ENCODE measurements at places on chromosomes 7 and 10.

GRCh38 chr7:155660059-155660757 lies 15.7 kb downstream of the RBM33 start:
- DNase-seq, result no peak

DNA sequence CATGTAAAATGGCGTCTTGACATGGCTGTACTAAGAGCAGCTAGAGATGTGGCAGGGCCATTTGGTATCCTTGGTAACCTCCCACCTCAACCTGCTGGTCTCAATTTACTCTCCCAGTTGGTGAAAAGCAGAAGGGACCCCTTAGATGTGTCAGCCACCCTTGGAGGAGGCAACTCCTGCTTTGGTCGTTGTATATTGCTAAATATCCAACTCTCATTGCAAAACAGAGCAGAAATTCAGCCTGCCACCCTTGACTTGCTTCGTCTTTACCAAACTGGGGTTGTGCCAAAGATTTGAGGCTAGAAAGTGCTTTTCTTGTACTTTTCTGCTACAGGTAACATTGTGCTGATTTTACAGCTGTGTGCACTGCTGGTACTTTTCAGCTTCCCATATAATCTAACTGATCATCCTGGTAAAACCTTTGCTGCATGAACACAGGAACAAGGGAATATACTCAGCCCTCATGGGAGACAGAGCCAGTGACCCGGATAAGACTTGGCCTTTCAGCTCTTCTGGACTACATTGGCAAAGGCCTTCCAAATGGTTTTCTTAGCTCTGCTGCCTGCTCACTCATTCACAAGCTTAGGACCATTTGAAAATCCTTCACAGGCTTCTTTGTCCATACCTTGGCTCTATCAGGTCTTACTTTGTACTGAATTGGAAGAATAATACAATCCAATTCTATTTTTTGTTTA lies 2.2 kb upstream of the VSTM4 start:
- no peak for DNase-seq

GRCh38 chr10:47195274-47195885 lies 104.6 kb upstream of the GDF10 start:
- no peak for DNase-seq

DNA sequence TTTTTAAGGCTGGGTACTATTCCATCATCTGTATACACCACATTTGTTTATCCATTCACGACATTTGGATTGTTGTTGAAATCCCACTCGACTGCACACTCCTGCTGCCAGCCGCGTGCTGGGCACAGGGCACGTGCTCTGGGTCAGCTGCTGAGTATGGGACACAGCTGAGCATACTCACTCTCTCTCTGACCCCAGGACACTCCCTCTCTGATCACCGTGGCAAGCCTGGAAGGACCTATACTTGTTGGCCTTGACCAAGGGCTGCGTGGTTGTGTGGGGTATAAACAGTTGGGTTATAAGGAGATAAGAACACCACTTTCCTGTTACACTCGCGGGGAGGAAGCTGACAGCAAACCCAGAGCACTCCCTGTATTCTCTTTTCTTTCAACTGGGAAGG lies 153.0 kb upstream of the RHEB start:
- no peak for DNase-seq

DNA sequence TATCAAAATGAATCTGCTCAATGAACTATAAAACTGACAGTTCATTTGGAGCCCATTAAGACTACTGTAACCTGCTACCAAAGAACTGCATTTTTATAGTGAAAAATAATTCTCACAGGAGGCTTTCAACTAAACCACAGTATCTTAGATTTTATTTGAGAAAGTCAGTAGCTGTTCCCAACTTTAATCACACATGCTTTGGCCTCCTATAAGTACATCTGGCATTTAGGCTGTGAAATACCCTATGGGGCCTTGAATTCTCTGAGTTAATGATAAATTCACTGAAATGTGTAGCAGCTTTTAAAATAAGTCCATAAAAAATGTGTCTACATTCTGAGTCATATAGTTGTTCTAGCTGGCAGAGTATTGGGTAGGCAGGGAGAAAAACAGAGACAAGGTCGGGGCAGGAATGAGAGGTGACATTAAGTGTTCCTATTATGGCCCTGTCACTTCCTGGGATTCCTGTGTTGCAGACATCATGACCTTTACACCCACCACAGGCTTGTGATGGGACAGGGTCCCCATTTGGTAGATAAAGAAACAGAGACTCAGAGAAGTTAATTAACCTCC lies 588.8 kb downstream of the REEP3 start:
- DNase-seq, result no peak

- DNase-seq, result no peak
Measured at GRCh38 chr7:1934756-1935155, 264.7 kb downstream of the ELFN1 start.

DNA sequence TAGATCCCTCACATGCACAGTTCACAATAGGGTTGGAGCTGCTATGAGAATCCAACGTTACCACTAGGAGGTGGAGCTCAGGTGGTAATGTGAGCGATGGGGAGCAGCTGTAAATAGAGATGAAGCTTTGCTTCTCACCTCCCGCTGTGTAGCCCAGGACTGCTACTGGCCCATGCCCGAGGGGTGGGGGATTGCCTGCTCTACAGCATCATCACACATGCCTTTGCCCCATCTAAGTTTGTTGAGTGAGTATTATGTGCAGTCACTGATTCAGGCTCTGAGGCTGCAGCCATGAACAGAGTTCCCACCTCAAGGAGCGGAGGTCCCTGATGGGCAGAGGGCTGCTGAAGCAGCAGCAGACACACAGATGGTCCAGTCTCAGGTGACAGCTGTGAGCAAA lies 94.1 kb downstream of the CHST15 start:
- DNase-seq, result no peak

GRCh38 chr7:20474249-20474648 lies 141.2 kb upstream of the ABCB5 start:
- DNase-seq, result no peak

DNA sequence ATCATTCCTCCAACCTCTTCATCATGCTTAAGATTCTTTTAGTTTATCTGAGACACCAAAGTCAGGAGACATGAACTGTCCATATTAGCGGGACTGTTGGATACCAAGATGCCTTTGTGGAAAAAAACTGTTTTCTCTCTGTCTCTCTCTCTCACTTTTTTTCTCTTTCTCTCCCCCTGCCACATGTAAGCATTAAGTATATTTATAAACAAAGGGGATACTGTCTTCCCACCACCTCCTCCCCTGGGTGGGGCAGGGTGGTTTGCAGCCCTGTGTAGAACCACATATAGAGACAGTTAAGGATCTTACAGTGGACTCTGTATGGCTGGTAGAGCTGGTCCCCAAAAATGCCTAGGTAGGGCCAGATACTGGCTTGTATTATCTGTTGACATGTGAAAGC lies 101.3 kb downstream of the GLI3 start:
- DNase-seq, result no peak

DNA sequence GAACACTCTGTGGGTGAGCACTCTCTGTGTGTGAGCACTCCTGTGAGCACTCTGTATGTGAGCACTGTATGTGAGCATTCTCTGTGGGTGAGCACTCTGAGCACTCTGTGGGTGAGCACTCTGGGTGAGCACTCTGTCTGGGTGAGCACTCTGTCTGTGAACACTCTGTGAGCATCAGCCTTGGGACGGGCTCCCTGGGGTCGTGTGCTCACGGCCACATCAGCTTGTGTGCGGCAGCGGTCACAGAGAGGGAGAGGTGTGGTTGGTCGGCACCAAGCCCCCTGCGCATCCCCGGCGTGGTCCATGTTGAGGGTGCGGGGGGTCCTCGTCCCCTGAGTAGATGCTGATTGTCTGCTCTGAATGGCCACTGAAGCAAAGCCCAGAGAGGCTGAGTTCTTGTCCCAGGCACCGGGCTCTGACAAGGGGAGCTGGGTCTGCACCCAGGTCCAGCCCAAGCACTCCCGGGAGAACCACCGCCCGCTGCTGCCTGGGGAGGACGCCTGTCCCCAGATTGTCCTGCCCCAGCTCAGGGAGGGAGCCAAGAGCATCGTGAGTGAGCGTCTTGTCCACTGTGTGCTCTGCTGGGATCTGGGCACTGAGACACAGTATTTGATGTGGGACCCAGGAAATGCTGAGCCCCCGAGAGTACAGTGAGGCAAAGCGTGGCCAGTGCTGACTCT lies 143.7 kb downstream of the DNAJB6 start:
- no peak for DNase-seq

DNA sequence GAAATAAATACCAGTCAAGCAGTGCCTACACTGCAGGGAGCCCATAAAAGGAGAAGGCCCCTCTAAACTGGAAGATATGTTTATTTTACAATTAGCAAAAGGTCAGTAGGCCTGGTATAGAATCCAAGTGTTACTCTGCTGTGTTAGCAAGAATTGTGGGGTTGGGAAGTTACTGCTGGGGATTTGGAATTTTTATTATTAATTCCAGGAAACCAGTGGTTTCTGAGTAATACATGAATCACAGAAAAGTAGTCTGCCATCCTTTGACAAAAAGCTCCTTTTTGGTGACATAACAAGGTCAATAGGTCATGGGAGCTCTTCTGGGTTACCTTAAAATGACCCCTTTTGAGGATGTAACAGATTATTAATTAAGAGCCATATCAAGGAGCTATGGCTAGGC lies 67.4 kb downstream of the ZNF92 start:
- peak; percentile 28 for DNase-seq

- peak; percentile 68 for DNase-seq
Measured at GRCh38 chr7:26686448-26686981, 177.9 kb downstream of the SKAP2 start.

DNA sequence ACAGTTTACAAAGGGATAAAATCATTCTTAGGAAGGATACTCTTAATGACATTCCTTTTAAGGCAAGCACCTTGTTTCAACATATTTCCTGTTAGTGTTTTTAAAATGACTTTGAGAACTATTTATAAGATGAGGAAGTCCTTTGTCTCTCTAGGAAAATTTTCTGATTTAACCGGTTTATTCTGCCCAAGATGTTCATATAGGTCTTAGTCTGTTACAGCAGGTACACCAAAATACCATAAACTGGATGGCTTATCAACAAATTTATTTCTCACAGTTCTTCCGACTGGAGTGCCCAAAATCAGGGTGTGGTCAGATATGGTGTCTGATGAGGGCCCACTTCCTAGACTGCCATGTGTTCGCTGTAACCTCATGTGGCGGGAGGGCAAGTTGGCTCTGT lies 77.9 kb downstream of the GSAP start:
- DNase-seq, result no peak

- no peak for DNase-seq
Measured at GRCh38 chr10:101046332-101047238, 15.2 kb upstream of the KAZALD1 start.

DNA sequence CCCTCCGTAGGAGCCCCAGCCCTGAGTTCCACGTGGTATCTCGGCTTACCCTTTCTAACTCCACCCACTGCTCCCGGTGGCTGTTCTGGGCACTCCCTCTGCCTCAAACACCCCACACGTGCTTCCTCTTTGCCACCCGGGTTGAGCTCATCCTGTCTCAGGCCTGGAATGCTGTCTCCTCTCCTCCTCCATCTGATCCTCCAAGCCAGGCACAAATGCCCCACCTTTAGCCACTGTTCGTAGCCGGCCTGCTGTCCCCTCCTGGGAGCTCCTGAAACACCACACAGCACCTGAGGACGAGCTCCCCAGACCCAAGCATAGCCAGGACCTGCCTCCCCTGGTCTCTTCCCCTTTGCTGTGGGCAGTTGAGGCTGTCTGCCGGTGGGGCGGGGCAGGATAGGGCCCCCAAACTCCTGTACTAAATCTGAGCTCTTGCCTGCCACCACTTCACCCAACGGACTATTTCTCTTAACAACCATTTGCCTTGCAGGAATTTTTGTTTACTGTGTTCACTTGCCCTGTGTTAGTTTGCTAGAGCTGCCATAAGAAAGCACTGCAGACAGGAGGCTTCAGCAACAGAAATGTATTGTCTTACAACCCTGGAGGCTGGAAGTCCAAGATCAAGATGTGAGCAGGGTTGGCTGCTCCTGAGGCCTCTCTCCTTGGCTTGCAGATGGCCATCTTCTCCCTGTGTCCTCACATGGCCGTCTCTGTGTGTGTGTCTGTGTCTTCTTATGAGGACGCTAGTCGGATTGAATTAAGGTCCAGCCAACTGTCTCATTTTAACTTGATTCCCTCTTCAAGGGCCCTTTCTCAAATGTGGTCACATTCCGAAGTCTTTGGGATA lies 58.3 kb upstream of the SHH start:
- no peak for DNase-seq

DNA sequence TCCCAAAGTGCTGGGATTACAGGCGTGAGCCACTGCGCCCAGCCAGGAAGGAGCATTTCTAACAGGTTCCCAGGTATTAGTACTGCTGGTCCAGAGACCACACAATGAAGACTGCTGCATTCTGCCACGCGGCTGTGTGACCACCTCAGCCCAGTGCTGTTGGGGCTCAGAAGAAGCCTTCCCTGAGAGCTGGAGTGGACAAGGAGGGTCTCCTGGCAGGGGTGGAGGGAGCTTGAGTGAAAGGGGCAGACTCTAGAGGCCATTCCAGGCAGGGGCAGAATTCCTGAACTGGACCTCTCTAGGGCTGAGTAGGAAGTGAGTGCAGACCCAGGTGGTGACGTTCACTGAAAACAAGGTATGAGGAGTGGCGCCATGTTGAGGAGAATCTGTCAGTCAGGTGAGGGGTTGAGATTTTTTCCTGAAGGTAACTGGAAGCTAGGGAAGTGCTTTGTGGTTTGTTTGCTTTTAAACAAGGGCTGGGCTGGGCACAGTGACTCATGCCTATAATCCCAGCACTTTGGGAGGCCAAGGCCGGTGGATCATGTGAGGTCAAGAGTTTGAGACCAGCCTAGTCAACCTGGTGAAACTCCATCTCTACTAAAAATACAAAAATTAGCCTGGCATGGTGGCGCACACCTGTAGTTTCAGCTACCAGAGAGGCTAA lies 67.6 kb downstream of the TACC2 start:
- DNase-seq, result no peak

- DNase-seq, result no peak
Measured at GRCh38 chr10:74244097-74244685, 93.2 kb downstream of the ADK start.

DNA sequence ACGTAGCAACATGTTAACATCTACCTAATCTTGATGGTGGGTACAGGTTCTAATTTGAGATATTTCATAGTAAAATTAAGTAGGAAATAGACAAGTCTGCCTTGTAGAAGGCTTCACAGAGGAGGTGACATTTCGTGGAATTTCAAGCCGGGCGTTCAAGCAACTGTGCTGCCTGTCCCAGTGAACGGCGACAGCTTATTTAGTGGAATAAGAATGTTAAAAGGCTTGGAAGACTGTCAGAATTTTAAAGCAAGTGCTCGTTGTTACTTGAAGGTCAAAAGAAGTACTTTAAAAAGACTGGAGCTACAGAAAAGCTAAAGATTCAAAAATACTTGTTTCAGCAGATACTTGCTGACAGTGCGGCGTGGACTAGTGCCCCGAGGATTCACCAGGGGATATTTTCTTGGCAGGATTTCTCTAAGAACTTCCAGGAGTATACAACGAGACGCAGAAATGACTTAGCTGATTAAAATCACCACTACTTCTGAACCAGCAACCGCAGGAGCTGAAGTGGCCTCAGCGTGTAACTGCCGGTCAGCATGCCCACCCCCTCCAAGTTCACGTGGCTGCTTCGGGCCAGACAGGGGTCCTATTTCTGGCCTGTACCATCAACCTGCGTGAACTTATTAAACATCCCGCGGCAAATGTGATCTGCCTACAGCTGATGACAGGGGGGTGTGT lies 46.5 kb downstream of the CTBP2 start:
- DNase-seq, result no peak

GRCh38 chr7:46451846-46452245 lies 530.8 kb upstream of the IGFBP3 start:
- no peak for DNase-seq

Measured in NCI-H748 treated with DMSO at 0.1 percent for 48 hours (cell line).